ENCODE measurements at places on chromosomes 7 and 10.

- no peak for DNase-seq
Measured at GRCh38 chr7:48096273-48096672, 7.2 kb downstream of the UPP1 start.

DNA sequence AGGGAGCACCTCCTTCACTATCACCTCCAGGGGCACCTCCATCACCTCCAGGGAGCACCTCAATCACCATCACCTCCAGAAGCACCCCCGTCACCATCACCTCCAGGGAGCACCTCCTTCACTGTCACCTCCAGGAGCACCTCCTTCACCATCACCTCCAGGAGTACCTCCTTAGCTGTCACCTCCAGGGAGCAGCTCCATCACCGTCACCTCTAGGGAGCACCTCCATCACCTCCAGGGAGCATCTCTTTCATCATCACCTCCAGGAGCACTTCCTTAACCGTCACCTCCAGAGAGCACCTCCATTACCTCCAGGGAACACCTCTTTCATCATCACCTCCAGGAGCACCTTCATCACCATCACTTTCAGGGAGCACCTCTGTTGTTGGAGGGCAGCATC, 103.0 kb downstream of the DNAJB6 start:
- no peak for DNase-seq

GRCh38 chr10:9853405-9854355, 1164.0 kb upstream of the CELF2 start:
- DNase-seq, result no peak

GRCh38 chr7:114663502-114663901, 248.9 kb downstream of the FOXP2 start:
- DNase-seq, result no peak

GRCh38 chr7:116339564-116339963, 129.2 kb downstream of the TES start:
- DNase-seq, result no peak

DNA sequence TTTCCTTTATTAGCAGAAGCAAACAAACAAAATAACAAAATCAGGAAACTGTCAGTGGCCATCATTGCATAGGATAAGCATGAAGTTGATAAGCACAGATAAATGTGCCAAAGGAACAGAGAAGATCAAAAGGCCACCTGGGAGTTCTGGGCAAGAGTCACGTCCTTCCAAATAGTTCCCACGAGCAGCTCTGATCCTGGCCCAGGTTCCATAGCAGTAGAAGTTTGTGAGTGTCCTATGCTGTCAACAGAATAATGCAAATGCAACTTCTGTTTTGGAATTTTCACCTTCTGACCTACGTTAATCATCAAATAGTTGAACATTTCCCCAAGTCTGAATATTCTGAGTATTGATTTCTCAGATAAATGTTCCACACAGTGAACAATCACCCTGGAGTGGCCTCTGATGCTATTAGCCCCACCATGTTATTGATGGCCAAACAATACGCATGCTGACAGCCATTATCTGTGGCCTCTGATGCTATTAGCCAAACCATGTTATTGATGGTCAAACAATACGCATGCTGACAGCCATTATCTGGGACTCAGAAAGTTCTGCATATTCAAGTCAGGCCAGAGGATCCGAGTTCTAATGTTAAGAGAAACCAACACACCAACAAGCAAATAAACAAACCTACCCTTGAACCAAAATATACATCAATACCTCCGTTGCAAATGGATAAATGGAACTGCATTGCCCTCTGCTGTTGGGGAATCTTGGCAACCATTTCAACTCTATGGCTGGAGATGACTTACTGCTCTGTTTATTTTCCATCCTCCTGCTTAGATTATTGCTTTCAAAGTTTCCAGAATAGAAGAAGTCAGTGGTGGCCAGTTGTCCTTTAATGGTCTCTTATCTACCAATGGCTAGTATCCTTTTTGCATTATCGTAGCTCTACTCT, 63.3 kb downstream of the MRC1 start:
- no peak for DNase-seq

DNA sequence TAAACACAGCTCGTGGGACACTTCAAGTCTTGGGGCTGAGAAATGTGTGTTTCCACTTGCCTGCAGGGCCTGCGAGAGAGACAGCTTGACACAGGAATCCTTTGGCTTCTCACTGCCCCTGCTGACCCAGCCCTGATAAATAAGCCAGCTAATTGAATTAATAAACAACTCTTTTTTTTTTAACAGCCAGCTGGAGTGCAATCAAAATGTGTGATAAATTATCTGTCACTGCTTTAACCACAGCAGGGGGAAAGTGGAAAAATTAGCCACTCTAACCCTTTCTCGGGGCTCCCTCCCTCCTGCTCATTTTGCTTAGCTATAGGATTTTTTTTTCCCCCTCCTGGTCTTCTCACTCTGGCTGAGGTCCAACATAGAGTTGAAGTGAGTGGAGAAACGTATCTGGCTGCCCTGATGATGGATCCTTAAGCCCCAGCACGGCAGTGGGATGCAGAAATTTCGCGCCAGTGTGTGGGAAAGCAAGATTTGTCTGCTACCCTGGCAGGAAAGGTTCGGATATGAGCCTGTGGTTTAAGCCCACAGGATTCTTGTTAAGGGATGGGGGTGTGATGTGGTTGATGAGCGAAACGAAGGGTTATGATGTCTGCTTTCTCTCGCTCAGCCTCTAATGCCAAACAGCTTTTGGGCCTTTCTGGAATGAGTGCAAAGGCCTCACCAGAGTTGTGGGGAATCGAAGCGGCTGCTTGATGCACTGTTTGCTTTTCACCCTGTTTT, 173.8 kb downstream of the TRIL start:
- no peak for DNase-seq

- no peak for DNase-seq
Measured at GRCh38 chr10:22791665-22792064, 77.3 kb upstream of the PIP4K2A start.

- DNase-seq, result no peak
Measured at GRCh38 chr7:95444796-95445195, 10.0 kb upstream of the PON2 start.

GRCh38 chr7:22435720-22436119, 64.3 kb downstream of the STEAP1B start:
- no peak for DNase-seq

DNA sequence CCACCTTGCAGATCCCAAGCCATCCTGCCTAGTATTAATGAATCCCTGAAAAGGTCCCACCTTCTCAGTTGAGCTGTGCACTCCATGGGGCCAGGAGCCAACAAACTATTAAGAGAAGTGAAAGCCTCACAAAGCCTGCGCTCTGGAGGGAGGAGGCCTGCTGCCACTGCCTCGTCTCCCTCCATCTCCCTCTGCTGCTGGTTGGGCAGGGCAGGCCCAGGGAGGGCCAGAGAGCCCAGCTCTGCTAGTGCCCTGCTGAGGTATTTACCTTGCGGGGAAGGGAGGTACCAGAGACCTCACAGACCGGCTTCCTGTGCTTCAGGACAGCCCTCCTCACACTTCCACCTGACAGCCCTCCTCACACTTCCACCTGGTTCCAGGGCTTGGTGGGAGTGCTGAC, 171.5 kb downstream of the SH3PXD2A start:
- no peak for DNase-seq

DNA sequence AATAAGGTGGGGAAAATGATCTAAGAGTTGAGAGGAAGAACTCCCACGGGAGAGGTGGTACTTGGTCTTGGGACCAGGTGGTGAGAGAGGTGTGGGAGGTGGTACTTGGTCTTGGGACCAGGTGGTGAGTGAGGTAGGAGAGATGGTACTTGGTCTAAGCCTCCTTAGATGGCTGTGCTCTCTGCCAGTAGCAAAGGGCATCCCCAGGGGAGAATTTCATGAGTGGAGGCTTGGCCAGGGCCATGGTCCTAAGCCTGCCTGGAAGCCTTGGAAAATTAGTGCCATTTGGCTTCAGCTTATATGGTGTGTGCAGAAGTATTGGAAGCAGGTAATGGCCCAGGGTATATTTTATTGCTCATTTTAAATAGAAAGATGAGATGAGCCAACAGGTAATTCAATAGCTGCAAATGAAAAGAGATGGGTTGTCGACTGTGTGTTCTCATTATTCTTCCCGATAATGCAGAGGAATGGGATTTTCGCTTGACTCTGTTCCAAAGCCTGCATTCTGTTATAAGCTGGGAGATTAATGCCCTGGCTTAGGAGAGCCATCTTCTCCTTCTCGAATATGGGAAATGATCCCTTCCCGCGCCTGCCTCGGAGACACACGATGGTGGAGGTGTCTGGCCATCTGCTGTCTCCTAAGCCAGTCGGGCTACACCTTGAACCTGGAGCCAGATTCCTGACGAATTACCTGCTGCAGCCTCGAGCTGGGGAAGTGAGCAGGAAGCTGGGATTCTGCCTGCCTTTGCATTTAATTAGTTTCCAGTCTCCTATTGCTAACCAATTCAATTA, 287.8 kb downstream of the GALNT17 start:
- DNase-seq, result no peak

DNA sequence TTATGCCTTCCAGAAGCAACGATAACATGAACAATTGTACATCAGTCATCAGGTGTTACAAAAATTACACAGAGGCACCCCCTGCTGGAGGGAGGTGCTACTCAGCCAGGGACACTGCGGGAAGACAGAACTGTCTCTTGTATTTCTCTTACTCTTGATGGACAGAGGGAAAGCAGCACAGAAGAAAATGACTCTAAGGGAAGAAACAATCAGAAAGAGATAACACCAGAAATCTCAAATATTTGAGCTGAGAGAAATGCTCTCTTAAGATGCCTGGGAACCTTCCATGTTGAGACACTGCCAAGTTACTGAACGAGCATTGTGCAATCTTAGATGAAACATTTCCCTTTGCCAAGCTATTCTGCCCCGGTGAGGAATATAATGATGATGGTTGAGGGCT, 227.6 kb upstream of the NPSR1 start:
- DNase-seq, result no peak

GRCh38 chr10:73262105-73262730, 9.8 kb upstream of the MRPS16 start:
- DNase-seq, result no peak
